Fibroblast of the aortic adventitia (primary cell): ENCODE measurements at places on chromosomes 1 and 21. TPM values are rescaled to one million over a fixed set of nuclear protein-coding genes. Genes with fewer than 3 reads are reported as not detected.

Gene RAB3B
- 3.6 and 63.4 TPM in 2 replicates for total RNA-seq

Gene BSND
- not detected in 2 replicates for total RNA-seq

Gene SLC30A2
- total RNA-seq: not detected in 2 replicates

Gene BTBD8
- 5.2 and 14.0 TPM in 2 replicates for total RNA-seq

Gene KRTAP10-1
- not detected in 2 replicates for total RNA-seq

Gene CTSK
- 547 and 1,513 TPM in 2 replicates for total RNA-seq

Gene PPP1R8
- total RNA-seq: 23.0 and 35.2 TPM in 2 replicates

Gene SHE
- 0.09 and 0.49 TPM in 2 replicates for total RNA-seq

Gene AGMAT
- 0.16 and 1.4 TPM in 2 replicates for total RNA-seq

Gene SETD4
- 21.4 and 22.8 TPM in 2 replicates for total RNA-seq

Gene CACNA1S
- not detected in 2 replicates for total RNA-seq

Gene ZYG11B
- 36.7 and 59.7 TPM in 2 replicates for total RNA-seq

Gene ZBTB37
- 6.5 and 11.3 TPM in 2 replicates for total RNA-seq

Gene C21orf91
- total RNA-seq: 13.1 and 19.4 TPM in 2 replicates

Gene ADAM30
- total RNA-seq: not detected in 2 replicates

Gene CD1B
- not detected in 2 replicates for total RNA-seq

Gene C1orf105
- not detected in 2 replicates for total RNA-seq

Gene FABP3
- 44.2 and 60.6 TPM in 2 replicates for total RNA-seq

Gene ICOSLG
- total RNA-seq: 0.09 TPM in 1 of 2 replicates, not detected in the other

Gene MRPS15
- 26.0 and 56.2 TPM in 2 replicates for total RNA-seq

Gene SHISAL2A
- not detected in 2 replicates for total RNA-seq

Gene ADGRL2
- 52.1 and 104 TPM in 2 replicates for total RNA-seq

Gene DCDC2B
- total RNA-seq: not detected in 2 replicates

Gene MYOC
- total RNA-seq: 0.36 and 3.8 TPM in 2 replicates

Gene ZC3H12A
- total RNA-seq: 5.3 and 8.2 TPM in 2 replicates

Gene EXTL1
- total RNA-seq: 0.18 and 0.74 TPM in 2 replicates

Gene TNFRSF9
- total RNA-seq: under 0.01 and 0.90 TPM in 2 replicates

Gene UBE2U
- total RNA-seq: not detected in 2 replicates

Gene CDK11B
- 10.5 and 21.6 TPM in 2 replicates for total RNA-seq

Gene CD2
- total RNA-seq: 0.65 TPM in 1 of 2 replicates, not detected in the other

Gene ANXA9
- total RNA-seq: 0.09 and 0.49 TPM in 2 replicates

Gene PLA2G5
- 0.36 and 1.1 TPM in 2 replicates for total RNA-seq

Gene S100A16
- 159 and 406 TPM in 2 replicates for total RNA-seq

Gene DYRK3
- total RNA-seq: 19.7 and 27.7 TPM in 2 replicates

Gene C1orf94
- not detected in 2 replicates for total RNA-seq

Gene SPATA21
- not detected in 2 replicates for total RNA-seq

Gene SLC44A5
- 0.45 TPM in 1 of 2 replicates, not detected in the other for total RNA-seq

Gene INAVA
- total RNA-seq: not detected in 2 replicates

Gene BARHL2
- not detected in 2 replicates for total RNA-seq

Gene USP24
- 21.1 and 44.8 TPM in 2 replicates for total RNA-seq

Gene HPDL
- 1.1 and 1.4 TPM in 2 replicates for total RNA-seq

Gene S100A4
- 203 and 585 TPM in 2 replicates for total RNA-seq

Gene POU2F1
- total RNA-seq: 7.4 and 10.7 TPM in 2 replicates

Gene MEAF6
- total RNA-seq: 17.6 and 84.5 TPM in 2 replicates

Gene TNFRSF8
- total RNA-seq: 0.09 and 15.4 TPM in 2 replicates

Gene LRRC71
- total RNA-seq: 0.09 TPM in 1 of 2 replicates, not detected in the other

Gene CCDC181
- total RNA-seq: 1.4 and 3.1 TPM in 2 replicates

Gene TTC39A
- 0.25 and 2.0 TPM in 2 replicates for total RNA-seq

Gene ADGRB2
- 7.9 and 11.3 TPM in 2 replicates for total RNA-seq

Gene GJA5
- total RNA-seq: 0.74 TPM in 1 of 2 replicates, not detected in the other

Gene FAM43B
- total RNA-seq: 0.90 TPM in 1 of 2 replicates, not detected in the other

Gene HTR6
- total RNA-seq: 0.09 TPM in 1 of 2 replicates, not detected in the other

Gene MXRA8
- 367 and 605 TPM in 2 replicates for total RNA-seq

Gene RHOU
- total RNA-seq: 4.2 and 38.3 TPM in 2 replicates

Gene SLC9A1
- total RNA-seq: 1.3 and 7.4 TPM in 2 replicates

Gene LRRC38
- total RNA-seq: not detected in 2 replicates
